Stimulated activated CD8-positive, alpha-beta memory T cell treated with anti-CD3 and anti-CD28 coated beads, Interleukin-12 subunit alpha, Interleukin-12 subunit beta, amount 100 ng/mL, for 1 hour (primary cell): ENCODE measurements at places on chromosomes 7 and 10.

DNA sequence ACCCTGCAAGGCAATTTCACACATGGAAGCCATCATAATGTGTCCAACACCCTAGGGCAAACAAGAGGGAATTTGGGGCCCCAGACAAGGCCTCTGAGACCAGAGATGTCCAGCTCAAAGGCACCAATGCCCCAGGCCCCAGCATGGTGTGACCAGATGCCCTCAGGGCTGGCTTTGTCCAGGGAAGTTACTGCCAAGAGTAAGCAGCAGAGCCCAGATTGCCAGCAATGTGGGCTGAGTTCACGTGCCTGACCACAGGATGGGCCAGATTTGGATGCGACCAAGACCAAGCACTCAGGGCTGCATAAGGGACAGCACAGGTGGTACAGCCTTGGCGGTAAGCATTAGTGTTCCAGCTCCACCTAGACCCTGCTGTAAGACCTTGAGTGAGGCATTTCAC is 12.7 kb downstream of the MYOF start:
- DNase-seq = no peak

DNA sequence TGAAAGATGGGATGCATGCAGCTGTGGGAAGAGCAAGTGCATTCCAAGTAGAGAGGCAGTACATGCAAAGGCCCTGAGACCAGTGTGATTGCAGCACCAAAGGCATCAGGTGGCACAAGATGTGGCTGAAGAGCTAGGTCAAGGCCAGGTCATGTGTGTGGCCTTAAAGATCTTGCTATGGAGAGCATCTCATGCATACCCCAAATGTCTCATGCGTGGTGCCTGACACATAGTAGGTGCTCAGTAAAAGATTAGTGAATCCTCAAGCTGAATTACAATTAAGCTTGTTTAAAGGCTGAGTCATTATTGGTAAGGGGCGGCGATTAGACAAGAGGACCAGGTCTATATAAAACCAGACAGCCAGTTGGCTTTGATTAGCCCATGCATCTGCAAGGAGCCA is 336.6 kb downstream of the FGFR2 start:
- DNase-seq = no peak

DNA sequence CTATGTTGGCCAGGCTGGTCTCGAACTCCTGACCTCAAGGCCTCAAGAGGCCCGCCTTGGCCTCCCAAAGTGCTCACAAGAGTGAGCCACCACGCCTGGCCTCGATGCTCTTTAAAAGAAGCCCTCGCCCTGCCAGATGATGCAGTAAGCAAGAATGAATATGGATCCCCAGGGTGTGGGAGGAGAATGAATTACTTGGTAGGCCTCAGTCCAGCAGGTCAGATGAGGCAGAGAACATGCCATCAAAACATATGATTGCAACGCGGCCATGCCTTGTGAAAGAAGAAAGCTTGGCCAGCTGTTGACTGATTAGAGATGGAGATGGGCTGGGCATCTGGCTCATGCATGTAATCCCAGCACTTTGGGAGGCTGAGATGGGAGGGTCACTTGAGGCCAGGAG is 68.7 kb downstream of the CAMK1D start:
- no peak for DNase-seq

DNA sequence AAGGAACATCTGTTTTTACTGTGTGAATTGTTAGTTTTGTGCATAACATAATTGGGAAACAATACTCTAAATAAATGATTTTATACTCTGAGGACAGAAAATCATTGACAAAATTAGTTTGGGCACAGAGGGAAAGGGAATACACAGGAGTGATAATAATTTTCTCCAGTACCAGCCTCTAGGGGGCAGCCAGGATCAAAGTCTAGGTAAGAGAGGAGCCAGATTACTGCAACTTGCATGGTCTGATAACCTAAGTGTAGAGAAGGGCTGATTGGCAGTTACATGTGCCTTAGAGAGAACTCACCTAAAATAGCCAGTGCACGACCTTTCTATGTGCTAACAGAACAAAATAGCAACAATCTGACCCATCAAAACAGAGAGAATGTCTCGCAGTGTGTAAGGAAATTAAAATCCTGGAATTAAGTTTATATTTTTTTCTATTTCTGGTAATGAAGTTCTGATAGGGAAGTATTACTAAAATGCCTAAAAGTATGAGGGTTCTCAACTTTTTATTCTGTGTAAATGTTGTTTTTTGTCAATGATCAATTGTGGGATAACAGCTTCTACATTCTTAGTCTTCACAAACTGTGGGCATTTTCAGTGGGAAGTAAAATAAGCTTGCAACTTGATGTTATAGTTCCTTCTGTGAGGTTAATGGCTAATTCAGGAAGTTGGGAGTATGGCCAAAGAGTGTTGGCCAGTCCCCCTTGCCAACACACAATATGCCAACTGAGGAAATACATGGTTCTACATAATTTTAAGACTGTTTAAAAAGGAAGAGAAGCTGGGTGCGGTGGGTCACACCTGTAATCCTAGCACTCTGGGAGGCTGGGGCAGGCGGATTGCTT is 66.4 kb downstream of the EXOC6 start:
- DNase-seq = peak; percentile 30

- DNase-seq = no peak
Observed at GRCh38 chr10:95312986-95313495, 22.2 kb upstream of the PDLIM1 start.

DNA sequence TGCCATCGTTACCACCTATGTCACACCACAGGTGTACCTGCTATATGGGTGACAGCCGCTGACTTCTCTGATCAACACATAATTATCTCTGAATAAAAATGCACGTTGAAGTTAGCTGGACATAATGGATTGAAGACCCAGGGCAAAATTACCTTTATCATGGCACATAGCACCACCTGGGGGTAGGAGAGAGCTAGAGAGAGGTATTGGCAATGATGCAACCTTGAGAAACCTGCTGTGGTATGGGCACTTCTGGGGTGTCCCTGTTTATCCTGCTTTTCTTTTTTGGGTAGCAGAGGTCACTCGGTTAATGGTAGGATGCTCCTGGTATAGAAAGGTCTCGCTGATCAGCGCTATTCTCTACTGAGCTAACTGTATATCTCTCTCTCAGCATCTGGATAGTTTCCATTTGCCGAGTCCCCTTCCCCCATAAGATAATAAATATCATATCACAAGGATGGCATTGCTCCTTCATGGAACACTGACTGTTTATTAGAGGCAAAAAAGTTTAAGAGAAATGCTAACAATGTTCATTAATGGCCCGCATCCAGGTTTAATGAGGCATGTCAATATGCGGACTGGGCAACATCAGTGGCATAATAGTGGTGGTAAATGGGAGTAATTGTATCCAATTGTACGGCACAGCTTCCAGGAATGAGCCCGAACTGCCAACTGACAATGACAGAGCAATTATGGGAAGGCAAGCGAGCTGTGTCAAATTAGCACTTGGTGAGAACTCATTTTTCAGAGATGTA is 323.1 kb downstream of the TFEC start:
- no peak for DNase-seq

- DNase-seq = no peak
Observed at GRCh38 chr10:21445163-21445562, 80.3 kb downstream of the SKIDA1 start.

GRCh38 chr10:113538151-113538550 is 14.7 kb upstream of the HABP2 start:
- no peak for DNase-seq

- DNase-seq = no peak
Observed at GRCh38 chr7:78993341-78993740, 460.1 kb downstream of the MAGI2 start.

DNA sequence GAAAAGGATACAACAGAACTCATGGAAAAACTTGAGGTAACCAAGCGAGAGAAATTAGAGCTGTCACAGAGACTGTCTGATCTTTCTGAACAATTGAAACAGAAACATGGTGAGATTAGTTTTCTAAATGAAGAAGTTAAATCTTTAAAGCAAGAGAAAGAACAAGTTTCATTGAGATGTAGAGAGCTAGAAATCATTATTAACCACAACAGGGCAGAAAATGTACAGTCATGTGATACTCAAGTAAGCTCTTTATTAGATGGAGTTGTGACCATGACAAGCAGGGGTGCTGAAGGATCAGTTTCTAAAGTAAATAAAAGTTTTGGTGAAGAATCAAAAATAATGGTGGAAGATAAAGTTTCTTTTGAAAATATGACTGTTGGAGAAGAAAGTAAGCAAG is 62.1 kb downstream of the AKAP9 start:
- no peak for DNase-seq

DNA sequence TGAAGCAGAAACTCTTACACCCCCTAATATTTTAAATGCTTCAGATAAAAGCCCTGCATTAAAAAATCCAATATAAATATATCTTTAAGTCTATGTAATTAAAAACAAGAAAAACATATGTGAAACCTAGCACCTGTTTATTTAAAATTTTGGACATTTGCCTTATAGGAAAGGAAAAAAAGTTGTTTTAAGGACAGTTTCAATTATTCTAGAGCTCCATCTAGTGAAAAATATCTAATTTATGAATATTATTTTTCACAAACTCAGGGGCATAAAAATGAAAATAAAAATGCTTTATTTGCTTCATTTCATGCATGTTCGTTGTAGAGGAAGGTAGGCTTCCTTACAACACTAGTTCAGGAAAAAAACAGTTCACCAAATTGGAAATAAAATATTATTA is 26.1 kb downstream of the ENKUR start:
- DNase-seq = no peak

DNA sequence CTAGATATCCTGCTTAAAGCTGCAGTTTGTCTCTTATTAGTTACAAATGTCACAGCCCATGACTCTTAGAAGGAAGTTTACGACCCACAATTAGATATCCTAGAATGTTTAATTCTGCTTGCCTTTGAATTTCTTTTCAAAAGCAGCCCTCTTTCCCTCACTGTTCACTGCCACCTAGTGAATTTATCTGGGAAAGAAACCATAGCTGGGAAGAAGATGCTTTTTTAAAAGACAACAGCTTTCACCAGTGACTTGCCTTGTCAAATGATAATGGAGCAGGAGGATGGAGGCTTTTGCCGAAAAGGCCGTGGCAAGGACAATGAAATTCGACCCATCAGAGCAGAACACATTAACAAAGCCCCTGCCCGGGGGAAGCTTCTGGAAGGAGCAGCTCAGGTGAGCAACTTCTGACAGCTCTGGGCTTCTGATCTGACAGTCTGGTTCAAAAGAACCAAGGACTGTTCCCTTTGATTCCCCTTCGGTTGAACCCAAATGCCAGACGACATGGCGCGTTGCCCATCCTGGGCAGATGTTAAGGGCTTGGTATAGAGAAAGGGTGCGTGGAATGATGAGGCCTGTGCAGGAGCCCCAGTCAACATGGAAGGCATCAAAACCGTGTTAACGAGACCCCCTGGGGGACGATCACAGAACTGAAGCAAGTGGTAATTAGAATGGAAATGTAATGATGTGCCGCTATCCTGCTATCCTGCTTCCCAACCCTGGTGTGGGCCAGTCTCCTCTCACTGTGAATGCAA is 236.8 kb downstream of the FRMD4A start:
- no peak for DNase-seq

DNA sequence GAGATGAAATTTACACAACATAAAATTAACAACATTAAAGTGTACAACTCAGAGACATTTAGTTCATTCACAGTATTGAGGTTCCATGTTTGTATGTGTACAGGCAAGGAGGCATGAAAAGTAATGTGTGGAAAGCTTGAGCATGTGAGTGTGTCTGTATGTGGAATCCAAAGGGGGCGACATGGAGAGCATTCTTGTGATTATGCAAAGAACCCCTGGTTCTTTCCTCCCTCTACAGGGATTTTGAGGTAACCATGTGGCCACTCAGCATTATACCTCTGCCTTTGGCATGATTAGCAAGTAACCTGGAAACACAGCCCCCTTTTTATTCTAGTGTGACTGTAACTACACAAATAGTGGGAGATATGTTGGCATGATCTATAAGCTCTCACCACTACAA is 21.0 kb downstream of the OR2F1 start:
- no peak for DNase-seq

DNA sequence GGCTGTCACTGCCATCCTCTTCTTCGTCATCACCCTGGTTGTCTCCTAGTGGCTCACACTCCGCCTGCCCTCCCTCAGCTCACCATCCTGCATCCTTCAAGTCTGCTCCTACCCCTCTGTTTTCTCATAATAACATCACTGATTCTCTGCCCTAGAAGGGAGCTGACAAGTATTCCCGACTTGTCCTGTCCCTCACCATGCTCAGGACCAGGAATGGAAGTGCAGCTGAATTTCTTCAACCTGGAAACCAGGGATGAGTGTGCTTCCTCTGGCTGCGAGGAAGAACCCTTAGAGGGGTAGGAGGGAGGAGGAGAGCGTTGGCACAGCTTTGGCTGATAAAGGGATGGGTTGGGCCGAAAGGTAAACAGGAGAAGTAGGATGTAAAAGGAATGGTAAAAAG is 174.8 kb upstream of the GPR26 start:
- no peak for DNase-seq

GRCh38 chr7:31022726-31023125 is 29.4 kb upstream of the ADCYAP1R1 start:
- no peak for DNase-seq

GRCh38 chr10:34813626-34814222 is 1.4 kb downstream of the PARD3 start:
- no peak for DNase-seq

GRCh38 chr10:21751341-21752310 is 217.6 kb downstream of the MLLT10 start:
- no peak for DNase-seq

- DNase-seq = no peak
Observed at GRCh38 chr7:18721429-18721828, 225.9 kb downstream of the HDAC9 start.

DNA sequence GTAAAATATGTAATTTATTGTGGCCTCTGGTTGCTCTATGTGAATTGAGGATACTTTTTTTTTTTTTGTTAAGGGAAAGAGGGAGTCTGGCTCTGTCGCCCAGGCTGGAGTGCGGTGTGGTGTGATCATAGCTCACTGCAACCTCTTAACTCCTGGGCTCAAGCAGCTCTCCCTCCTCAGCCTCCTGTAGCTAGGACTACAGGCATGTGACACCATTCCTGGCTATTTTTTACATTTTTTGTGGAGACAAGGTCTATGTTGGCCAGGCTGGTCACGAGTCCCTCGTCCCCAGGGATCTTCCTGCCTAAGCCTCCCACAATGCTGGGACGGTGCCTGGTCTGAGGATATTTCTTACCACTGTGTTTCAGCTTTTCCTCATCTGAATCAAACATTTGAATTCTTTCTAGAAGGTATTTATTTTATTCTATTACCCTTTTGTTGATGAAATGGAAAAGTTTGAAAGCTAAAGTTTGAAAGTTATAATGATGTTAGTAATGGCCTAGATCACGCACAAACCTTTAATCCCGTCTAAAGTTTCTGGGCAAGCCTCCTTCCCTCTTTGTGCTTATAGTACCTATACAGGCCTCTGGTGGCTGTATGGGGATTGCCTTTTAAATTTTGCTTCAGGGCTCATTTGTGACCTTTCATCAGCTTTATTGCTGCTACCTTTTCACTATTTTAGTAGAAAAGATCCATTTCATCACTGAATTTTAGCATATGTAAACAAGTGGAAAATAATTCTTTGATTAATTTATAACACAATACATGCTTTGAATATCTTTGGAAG is 2.0 kb downstream of the IFRD1 start:
- DNase-seq = no peak

DNA sequence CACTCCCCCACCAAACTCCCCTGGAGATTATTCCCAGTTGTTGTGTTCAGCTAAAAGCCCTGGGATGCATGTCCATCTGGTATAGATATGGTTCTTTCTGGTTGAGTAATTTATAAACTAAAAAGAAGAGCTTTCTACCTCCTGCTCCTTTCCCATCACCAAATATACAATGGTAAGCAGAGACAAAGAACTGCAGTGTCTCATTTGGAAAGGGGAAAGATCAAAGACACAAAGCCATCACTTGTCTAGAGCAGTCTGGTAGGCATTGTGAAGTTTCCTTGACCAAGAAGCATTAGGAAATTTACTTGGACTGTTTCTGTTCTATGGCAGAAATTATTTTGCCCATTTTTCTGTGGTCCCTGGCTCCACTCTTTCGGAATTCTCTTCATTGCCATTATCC is 24.9 kb upstream of the PANK1 start:
- no peak for DNase-seq
